ENCODE measurements at places on chromosomes 1 and 21.

DNA sequence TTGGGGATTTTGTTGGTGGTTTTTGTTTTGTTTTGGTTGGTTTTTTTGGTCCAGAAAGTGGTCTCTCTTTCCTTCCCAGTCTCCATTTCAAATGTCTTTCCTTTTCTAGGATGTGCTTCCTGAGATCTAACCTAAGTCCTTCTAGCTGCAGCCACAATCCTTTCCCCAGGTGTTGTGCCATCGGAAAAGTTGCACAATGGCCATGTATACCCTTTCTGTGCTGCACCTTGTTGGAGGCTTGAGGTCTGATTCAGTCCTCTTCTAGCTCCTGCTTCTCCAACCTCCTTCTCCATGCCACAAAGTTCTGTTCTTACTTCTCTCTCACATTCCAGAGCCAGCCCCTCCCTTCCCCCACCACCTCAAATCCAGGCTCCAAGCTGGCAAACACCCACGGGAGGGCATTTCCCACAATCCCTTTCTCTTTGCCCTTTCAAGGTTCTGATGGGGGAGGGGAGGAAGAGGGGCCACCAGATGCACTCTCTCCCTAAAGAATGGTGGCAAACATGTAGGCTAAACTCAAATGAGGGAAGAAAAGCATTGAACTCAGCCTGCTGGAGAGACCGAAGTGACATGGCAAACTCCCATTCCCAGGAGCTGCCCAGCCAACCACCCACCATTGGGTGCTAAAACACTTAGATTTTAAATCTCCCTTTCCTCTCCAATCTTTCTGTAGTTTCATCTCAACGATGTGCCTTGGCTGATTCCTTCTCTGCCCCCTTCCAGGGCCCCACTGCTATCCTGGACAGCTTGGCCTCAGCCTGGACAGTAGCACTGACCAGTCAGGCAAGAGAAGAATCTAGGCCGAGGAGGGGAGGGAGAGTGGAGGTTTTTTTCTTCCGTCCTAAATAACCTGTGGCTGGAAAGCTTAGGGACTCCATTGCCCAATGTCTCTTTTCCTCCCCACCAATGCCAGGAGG lies 2.9 kb downstream of the KCNJ10 start:
- no peak for DNase-seq

DNA sequence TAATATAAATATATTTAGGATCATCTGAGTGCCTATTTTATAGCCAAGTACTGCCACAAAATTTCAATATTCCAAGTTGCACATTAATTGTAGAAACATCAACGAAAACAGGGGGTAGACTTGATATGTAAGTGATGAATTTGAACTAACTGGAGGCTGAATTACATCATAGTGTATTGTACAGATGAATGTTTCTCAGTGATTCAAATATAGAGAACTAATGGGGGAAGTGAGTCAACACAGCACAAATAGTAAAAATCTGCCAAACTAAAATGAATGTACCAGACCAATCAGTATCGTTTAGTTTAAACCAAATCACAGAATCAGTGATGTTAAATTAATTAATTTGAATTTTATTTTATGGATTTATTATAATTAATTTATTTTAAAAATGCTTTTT lies 42.8 kb downstream of the RTCA start:
- no peak for DNase-seq

DNA sequence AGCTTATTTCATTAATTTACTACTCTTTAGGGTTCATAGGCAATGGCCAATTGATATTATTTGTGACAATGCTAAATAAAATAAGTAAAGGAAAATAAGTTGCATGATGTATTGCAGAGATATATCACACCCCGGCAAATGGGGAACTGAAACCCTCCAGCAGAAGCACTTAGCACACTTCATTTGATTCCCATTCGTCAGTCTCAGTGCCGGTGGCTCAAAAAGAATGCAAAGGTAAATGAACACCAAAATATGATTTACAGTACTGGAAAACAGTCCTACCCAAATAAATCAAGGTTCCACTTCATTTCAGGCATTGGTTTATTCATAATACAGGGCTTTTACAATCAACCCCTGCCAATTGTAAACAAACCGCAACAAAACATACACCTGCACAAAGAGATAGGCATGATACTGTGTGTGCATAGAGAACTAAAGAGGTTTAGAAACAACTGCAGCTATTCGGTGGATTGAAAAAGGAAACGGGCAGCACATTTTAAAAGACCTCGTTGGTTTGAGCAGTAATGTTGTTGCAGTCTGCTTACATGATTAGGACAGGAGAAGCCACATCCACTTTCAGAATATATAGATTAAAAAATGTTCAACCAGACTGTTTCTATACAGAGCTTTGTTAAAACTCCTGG lies 1019.2 kb downstream of the TTLL7 start:
- DNase-seq = no peak

DNA sequence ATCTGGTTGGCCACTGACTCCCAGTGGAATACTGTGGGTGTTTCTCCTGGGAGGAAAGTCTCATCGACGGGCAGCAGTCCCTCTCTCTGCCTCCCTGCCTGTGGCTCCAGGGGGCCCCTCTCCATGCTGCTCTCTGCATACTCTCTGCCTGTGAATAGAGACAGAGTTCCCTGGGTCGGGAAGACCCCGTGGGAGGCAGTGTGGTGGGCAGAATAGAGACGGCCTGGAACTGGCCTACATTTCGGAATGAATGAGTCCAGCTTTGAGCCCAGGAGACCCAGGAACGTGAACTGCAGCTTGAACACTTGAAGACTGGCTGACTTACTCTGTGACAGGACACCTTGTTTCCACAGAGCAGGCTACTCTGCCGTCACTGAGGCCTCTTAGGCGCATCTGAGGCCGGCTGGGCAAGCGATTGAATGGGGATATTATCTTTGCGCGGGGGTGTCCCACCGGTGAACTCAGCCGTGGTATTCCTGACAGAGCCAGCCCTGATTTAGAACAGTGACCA lies 64.0 kb downstream of the KIF21B start:
- no peak for DNase-seq

DNA sequence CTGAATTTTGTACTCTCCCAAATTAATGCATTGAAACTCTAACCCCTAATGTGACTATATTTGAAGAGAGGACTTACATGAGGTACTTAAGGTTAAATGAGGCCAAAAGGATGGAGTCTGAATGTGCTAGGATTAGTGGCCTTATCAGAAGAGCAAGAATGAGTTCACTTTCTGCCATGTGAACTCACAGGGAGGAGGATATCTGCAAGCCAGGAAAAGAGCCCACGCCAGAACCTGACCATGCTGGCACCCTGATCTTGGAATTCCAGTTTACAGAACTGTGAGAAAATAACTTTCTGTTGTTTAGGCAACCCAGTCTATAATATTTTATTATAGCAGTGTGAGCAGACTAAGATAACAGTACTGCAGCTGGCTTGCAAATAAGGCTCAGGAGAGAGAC lies 12.2 kb upstream of the FASLG start:
- DNase-seq = no peak

DNA sequence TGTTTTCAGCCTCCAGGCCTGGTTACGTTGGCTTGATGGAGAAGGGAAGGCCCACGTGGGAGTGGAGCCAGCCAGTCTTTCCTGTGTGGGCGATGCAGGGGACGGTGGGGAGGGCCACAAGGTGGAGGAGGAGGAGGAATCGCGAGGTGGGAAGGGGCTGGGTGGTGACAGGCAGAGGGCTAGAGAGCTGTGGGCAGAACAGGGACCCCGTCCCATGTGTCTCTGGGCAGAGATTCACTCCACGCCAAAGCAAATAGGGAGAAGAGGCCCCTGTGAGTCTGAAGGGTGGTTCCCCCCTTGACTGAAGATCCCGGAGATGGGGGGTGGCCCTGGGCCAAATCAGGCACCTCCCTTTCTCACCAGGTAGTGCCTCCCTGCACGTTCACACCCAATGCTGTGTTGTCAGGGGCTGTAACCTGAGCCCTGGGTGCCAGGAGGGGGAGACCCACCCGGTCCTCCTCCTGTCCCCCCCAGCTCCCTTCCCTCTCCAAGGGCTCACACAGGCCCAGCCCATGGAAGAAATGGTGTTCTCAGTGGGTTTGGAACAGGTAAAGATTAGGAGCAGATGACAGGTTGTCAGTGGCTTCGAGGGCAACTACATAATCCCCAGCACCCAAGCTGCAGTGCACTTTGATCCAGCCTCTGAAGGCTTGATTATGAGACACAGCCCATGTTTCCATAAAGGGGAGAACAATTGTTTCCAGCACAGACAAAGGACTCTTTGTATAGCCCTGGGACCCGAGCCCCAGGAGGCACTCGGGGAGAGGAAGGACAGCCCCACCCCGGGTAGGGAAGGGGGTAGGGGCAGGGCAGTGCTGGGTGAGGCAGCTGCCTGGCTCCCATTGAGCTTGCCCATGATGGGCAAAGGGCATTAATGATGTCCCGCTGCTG lies 37.7 kb upstream of the GPR37L1 start:
- DNase-seq = no peak

GRCh38 chr1:63475761-63476160 lies 47.3 kb downstream of the ITGB3BP start:
- DNase-seq = no peak

DNA sequence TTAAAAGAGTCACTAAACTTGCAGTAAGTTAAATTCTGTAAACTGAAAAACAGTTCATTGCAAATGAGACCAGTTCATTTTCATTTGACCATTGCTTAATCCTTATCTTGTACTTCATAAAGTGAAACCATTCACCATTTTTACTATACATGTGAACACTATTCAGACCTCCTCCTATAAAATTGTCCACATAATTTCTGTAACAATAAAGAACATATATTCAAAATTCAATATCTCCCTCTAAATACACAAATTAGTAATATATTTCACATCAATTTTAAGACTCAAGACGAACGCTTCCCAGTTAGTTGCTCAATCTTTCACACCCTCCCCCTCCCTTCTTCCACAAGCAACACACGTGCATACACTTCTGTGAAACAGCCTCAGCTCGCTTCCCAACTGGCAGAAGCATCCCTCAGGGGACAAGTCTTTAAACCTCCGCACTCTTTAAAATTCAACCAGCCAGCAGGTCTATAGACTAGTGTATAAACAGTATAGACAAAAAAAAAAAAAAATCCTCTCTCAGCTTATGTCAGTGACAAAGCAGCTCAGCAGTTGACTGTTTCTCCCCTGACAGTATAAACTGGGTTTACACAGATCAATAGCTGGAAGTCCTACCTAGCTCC lies 99.6 kb downstream of the DENND1B start:
- no peak for DNase-seq

DNA sequence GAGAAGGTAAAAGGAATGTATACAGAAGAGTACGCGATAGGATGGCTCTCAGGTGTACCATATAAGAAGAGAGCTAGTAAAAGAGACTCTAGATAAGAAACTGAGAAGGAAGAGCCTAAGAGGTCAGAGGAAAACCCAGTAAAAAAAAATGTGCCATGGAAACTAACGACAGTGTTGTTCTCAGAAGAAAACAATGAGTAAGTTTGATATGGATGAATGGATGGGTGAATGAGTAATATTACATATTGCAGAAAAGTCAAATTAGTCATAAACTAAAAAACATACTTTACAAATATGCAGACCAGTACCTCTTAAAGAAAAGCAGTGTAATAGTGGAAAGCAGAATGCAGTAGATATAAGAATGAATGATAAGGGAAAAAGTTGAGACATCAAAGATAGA lies 316.2 kb downstream of the HMCN1 start:
- DNase-seq = no peak

- no peak for DNase-seq
These were observed 29.1 kb downstream of the KNCN start for GRCh38 chr1:46522184-46522968.

GRCh38 chr1:59076612-59077011 lies 220.3 kb upstream of the FGGY start:
- no peak for DNase-seq

GRCh38 chr1:86703696-86704457 lies 499 bp upstream of the SH3GLB1 start:
- no peak for DNase-seq

- peak; percentile 56 for DNase-seq
These were observed 506 bp downstream of the SSX2IP start for GRCh38 chr1:84689514-84690396.

DNA sequence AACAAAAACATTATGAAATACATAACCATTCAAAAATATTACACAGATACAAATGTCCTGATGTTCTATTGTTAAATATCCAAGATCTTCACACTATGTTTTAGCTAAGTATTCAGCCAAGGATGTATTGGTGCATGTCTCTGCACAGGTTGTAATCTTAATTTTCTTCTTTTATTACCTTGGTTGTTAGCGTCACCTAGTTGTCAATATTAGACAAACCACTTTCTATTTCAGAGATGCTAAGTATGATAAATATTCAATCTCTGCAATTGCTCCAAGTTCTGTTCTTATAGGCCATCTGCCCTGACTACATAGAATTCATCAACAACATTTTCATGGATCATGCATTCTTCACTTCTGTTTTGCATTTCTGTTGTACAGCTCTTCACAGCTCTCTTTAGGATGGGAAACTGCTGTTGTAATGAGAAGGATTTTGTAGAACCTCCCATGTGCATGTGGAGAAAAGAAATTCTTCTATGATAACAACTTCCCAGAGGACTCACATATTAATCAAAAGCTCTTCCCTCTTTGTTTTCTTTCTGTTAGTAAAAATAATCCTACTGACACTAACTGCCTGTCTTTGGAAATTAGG lies 380.1 kb downstream of the NUF2 start:
- DNase-seq = no peak

DNA sequence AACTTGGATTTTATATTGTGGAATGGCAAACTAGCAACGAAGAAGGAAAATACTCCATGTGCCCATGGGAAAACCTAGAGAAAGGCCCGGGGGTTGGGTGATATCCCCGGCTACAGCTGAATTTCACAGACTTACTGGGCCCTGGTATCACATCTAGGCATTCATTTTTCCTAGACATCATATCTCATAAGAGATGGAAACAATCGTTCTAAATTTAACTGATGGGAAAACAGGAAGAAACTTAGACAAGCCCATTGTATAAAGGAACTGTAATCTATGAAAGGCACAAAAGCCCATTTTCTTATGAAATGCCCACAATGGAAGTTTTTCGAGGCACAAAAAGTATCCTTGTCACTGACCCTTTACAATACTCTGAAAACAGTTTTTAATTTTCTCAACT lies 407.9 kb upstream of the LYPLAL1 start:
- DNase-seq = no peak

- no peak for DNase-seq
These were observed 65.9 kb upstream of the GADD45A start for GRCh38 chr1:67619080-67619479.

DNA sequence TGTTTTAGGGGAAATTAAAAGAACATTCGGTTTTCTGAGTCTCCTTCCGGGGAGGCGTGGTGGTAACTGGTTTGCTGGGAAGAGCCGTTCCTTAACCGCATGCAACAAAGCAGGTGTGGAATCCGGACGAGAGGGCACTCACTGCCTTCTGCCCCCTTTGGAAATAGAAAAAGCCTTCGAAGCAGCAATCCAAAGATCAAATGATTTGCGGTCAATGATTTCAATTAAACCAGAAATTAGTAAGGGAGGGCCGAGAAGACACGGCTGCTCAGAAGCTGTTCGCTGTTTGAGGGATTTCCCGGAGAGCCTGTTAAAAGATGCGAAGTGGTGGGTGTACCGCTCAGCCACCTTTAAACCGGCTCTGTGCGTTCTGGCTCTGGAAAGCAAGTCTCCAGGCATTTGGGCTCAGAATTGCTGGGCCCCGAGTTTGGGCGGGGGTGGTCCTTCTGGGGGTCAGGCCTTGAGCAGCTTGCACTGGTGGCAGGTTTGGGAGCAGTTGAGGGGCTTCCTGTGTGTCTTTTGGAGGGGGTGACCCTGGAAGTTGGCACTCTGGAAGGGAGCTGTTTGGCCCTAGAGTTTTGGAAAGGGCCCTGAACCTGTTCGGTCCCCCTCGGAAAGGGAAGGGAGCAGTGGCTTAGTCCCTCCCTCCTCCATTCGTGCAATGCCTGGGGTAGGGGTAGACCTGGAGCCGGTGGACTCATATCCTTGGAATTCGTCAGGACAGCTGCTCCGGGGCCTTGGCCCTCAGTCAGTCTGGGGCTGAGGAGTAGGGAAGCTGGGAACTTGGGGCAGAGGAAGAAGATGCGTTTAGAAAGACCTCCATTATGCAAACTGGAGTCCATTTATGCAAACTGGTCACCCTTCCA lies 3.1 kb downstream of the SIM2 start:
- DNase-seq = peak; percentile 8

Data from endothelial cell (in vitro differentiated cells).